ENCODE measurements at places on chromosomes 7 and 10.
A peak's percentile ranks its signal among the peaks of the same experiment; 100 is the strongest.

- DNase-seq = no peak
Measured at GRCh38 chr10:126080291-126080825, 184.0 kb downstream of the FANK1 start.

DNA sequence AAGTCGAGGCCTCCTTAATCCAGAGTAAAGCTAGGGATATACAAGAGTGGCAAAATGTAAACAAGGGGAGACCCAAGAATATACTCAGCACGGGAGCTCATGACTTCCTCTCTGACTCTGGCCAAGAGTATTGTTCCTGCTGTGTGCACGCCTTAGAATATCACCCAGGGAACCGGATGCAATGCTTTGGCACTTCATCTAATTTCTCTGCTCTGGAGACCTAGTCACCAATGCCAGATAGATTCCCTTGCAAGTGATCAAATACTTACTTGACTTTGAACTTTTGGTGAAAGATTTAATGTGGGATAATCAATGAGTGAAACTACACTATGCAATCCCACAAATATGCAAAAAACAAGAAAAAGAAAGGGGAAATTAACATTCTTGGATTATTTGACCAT, 695.5 kb downstream of the INHBA start:
- DNase-seq = peak; percentile 50

DNA sequence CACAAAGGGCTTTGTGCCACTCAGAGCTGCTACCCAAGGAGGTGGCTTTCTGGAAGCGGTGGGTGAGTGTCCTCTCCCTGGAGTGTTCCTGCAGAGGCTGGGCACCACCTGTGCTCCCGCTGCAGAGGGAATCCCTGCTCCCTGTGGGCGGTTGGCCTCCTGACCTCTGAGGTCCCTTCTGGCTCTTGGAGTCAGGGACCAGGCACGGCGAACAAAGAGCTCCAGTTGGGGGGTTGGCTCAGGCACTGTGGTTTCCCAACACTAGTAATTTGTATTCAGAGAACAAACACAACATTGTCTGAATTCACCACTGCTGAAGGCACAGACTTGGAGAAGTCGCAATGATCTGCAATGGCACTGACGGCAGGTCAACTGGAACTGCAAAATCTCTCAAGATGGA, 328.9 kb downstream of the PRPF18 start:
- DNase-seq = no peak

DNA sequence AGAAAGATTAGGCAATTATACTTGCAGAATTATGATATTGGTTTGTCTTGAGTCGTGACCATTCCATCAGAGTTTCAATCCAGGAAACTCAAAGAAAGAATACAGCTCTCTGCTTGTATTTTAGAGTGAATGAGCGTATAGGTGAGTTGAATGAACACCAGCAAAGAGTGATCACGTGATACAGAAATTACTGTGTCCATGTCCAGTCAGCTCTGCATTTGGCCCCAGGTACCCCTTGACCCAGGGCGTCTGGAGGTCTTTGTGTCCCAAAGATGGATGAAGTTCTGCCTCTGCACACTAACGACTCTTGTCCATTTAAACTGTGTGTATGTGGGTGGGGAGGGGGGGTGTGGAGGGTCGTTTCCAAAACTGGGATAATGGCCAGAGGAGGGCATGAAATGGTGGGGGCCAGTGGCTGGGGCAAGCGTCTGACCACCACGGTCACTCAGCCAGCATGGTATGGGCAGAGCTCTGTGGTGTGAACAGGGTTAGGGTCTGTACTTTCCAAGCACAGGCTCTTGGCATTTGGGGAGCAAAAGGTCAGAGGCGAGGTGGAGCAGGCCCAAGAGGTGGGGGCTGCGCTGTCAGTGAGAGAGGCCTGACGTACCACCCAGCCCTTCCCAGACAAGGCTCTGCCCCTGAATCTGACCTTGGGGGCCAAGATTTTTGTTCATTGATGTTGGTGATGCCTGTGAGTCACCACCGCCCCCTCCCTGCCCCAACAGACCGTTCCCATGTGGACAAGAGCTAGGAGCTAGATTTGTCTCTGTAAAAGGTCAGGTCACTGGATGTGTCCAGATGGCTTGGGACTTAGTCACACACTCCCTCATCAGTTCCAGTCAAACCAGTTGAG, 1.4 kb downstream of the PTPRE start:
- DNase-seq = peak; percentile 95

Data from suppressor macrophage (primary cell).